CD4-positive, alpha-beta memory T cell (primary cell): ENCODE measurements at places on chromosomes 3 and 15.

DNA sequence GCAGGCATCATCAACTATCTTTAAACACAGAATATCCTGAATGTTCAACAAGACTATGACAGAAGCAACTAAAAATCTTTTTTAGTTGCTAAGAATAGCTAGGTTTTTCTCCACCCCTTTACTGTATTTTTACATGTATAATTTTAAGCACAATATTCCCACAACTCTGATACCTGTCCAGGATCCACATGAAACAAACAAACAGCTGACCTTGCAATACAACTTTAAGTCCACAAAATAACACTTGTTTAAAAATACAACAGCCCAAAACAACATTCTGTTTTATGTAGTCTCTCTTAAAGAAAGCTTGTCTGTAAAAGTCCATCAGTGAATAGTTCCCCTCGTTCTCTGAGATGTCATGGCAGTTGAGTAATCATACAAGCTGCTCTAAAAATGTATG is 41.1 kb downstream of the IFT57 start:
- H3K4me3 ChIP-seq: no peak overlapping the region
- no peaks in the 10 kb centered on the region for H3K36me3 ChIP-seq
- no peak for DNase-seq
- no peak overlapping the region for H3K27ac ChIP-seq
- no peaks in the 10 kb centered on the region for H3K4me1 ChIP-seq

GRCh38 chr15:28933710-28934445 is 48.1 kb downstream of the APBA2 start:
- H3K27me3 ChIP-seq: no peaks in the 10 kb centered on the region
- H3K4me3 ChIP-seq: no peak overlapping the region
- H3K27ac ChIP-seq: no peak overlapping the region
- no peak for DNase-seq

DNA sequence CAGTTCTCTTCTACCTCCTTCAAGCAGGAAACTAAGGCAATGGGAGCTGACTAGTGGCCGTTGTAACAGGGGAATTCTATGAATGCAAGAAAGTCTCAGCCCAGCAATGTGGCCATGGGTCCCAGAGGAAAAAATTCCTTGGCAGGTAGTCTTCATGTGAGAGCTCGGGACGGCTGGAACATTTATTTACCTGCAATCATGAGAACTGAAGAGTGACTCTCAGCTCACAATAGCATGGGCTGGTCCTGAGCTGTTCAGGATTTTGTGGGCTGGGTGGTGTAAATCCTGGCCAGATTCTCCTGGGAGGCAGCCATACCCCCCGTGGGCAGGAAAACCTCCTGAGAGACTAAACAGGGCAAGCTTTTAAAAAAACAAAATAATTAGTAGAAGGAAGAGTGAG is 330.3 kb upstream of the CTNNB1 start:
- no peaks in the 10 kb centered on the region for H3K36me3 ChIP-seq
- DNase-seq: no peak
- H3K27ac ChIP-seq: no peak overlapping the region
- H3K27me3 ChIP-seq: no peaks in the 10 kb centered on the region

- no peak for DNase-seq
- H3K36me3 ChIP-seq: no peaks in the 10 kb centered on the region
- H3K27ac ChIP-seq: no peak overlapping the region
- no peaks in the 10 kb centered on the region for H3K4me1 ChIP-seq
Measured at GRCh38 chr15:42819786-42820185, 82.9 kb upstream of the CDAN1 start.

- peaks cover 16% of the 10 kb centered on the region for H3K36me3 ChIP-seq
- H3K4me3 ChIP-seq: no peak overlapping the region
Measured at GRCh38 chr3:108861401-108861800, 38.8 kb downstream of the TRAT1 start.

GRCh38 chr3:38224357-38224756 is 41.3 kb upstream of the SLC22A13 start:
- H3K4me1 ChIP-seq: no peaks in the 10 kb centered on the region
- no peak overlapping the region for H3K4me3 ChIP-seq
- no peaks in the 10 kb centered on the region for H3K27me3 ChIP-seq

DNA sequence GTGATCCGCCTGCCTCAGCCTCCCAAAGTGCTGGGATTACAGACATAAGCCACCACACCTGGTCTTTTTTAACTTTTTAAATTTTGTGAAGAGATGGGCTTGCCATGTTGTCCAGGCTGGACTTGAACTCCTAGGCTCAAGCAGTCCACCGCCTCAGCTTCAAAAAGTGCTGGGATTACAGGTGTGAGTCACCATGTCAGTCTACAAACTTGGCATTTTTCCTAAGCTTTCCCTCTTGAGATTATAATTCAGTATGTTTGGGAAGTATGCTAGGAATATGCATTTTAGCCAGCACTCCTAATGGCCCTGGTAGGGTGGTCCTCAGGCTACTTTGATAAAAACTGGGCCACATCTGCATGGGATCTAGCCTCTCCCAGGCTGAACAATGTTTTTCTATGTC is 4.4 kb downstream of the WDR73 start:
- H3K4me3 ChIP-seq: no peak overlapping the region
- no peaks in the 10 kb centered on the region for H3K27me3 ChIP-seq
- peaks cover 24% of the 10 kb centered on the region for H3K4me1 ChIP-seq

- no peak for DNase-seq
- H3K4me1 ChIP-seq: peaks cover under 1% of the 10 kb centered on the region
- H3K36me3 ChIP-seq: no peaks in the 10 kb centered on the region
- H3K4me3 ChIP-seq: no peak overlapping the region
Measured at GRCh38 chr15:98433856-98434255, 214.5 kb upstream of the IGF1R start.

GRCh38 chr3:14605067-14605466 is 46.5 kb upstream of the CCDC174 start:
- H3K27ac ChIP-seq: no peak overlapping the region
- H3K27me3 ChIP-seq: peaks cover 34% of the 10 kb centered on the region
- no peak overlapping the region for H3K4me3 ChIP-seq
- no peak for DNase-seq
- no peaks in the 10 kb centered on the region for H3K36me3 ChIP-seq
- no peaks in the 10 kb centered on the region for H3K4me1 ChIP-seq

DNA sequence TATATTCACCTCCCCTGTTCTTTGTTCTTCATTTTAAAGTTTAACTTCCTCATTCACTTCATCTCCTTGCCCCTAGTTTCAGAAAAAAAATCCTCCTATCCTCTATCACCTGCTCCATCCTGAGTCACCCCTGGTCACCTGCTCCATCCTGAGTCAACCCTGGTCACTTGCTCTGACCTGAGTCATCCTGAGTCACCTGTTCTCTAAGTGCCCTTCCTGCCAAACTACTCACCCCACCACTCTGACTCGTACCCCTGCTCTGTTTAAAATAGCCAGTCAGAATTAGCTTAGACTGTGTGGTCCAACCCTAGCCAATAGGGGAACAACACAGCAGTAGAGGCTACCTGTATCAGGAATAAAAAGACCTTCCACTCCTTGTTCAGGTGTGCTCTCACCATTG is 716.9 kb downstream of the ZBBX start:
- H3K36me3 ChIP-seq: no peaks in the 10 kb centered on the region
- no peaks in the 10 kb centered on the region for H3K27me3 ChIP-seq
- H3K4me1 ChIP-seq: no peaks in the 10 kb centered on the region

DNA sequence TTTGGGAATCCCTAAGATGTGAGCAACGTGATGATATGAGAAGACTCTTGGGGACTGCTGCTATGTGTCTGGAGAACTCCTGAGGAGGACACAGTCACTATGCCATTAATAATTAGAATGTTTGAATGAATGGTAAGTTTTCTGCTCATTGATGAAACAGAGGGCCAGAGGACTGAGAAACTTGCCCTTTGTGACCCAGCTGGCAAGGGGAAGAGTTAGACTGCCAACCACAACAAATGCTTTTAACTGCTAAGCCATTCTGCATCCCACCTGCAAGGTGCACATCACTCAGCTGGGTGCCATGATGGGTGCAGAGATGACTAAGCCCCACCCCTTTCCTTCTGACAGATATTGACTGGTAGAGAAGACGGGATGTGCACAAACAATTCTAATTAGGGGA is 249.6 kb downstream of the THRB start:
- no peaks in the 10 kb centered on the region for H3K4me1 ChIP-seq
- no peak overlapping the region for H3K4me3 ChIP-seq
- no peak overlapping the region for H3K27ac ChIP-seq

DNA sequence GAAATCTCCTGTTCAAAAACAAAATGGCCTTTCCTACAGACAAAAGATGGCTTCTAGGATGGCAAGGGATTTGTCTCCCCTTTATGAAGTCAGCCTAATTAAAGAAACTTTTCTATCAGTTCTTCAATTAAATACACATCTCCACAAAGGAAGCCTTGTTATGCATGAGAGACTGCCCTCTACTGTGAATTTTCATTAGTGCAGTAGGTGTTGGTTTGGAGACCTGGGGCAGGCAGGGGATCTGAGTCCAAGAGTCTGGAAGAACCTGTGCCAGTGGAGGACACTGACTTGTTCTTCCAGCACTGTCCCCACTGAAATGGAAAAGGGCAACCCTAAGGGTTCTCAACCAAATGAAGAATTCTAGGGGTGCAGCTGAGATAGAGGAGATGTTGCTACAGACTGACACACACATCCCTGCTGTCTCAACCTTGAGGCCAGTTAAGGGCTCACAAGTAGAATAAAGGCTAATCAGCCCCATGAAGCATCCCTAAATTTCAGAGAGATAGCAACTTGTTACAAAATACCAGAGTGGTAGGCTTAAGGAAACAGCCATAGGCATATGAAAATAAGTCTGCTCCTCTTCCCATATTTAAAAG is 174.0 kb upstream of the PRICKLE2 start:
- DNase-seq: no peak
- no peaks in the 10 kb centered on the region for H3K4me1 ChIP-seq
- H3K27ac ChIP-seq: no peak overlapping the region
- H3K4me3 ChIP-seq: no peak overlapping the region

- H3K27me3 ChIP-seq: no peaks in the 10 kb centered on the region
- H3K4me1 ChIP-seq: no peaks in the 10 kb centered on the region
- H3K4me3 ChIP-seq: no peak overlapping the region
- DNase-seq: no peak
- no peak overlapping the region for H3K27ac ChIP-seq
Measured at GRCh38 chr3:39639344-39640236, 169.8 kb upstream of the MYRIP start.

DNA sequence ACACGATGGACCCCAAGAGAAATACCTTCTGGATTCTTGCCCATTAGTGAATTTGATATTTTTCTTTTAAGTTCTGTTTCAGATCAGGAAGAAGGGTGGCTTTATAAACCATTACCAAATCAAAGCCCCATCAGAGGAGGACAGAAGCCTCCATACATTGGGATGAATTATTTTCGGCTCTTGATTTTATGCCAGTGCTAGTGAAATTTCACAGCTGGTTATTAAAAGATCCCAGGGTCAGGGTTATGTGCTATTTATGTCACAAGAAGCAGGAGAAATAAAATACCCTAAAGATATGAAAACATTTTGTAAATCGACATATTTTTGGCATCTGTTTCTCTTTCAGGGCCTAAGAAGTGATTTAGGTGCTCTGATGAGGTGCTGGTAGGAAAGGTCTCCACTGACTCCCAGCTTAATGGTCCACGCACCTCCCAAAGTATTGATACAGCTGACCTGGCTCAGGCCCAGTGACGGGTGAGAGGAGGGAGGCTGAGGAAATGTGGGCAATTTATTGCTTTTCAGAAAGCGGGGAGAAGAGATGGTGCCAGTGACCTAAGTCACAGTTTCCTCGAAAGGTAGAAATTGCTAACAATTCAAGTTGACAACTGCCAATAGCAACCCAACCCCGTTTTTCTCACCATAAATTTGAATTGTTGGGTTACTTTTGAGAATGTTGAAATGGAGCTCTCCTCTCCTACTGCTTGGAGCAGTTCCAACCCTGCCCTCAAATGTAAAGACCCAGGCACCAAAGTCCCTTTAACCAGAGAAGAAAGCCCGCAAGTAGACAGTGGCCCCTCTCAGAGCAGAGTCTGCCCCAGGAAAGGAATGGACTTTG is 315.6 kb upstream of the NR2E3 start:
- no peak overlapping the region for H3K4me3 ChIP-seq
- DNase-seq: no peak
- no peaks in the 10 kb centered on the region for H3K4me1 ChIP-seq
- no peaks in the 10 kb centered on the region for H3K36me3 ChIP-seq
- no peak overlapping the region for H3K27ac ChIP-seq

DNA sequence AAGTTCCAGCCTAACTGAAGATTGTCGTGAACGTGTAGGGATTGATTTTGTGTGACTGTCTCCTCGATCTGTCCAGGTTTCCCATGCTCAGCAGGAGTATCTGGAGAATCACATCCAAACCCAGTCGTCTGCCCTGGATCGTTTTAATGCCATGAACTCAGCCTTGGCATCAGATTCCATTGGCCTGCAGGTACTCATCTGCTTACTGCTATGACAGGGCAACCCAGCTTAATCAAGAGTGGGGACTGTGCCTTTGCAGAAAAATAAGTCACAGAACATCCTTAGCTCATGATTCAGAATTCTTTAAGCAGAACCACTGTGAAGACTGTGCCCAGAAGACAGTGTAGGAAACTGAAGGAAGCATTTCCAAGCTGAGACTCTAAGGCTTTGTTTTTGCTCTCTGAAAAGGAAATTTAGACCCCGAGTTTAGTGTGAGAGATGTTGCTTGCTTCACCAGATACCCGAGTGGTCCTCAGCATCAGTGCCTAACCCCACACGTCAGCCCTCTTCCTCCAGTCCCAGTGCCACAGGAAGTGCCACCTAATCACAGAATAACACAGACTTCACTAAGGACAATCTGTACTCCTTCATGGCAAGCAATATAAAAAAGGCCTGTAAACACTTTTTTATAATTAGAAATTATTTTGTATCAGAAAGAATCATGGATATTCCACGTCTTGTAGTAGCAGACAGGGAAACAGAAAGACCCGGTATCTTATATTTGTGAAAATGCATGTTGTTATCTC is 34.2 kb downstream of the MYZAP start:
- no peaks in the 10 kb centered on the region for H3K4me1 ChIP-seq
- no peak overlapping the region for H3K27ac ChIP-seq
- no peak for DNase-seq
- no peaks in the 10 kb centered on the region for H3K27me3 ChIP-seq
- H3K36me3 ChIP-seq: no peaks in the 10 kb centered on the region

- H3K36me3 ChIP-seq: no peaks in the 10 kb centered on the region
- DNase-seq: peak; percentile 84
- peak overlapping the region; percentile 89 for H3K4me3 ChIP-seq
Measured at GRCh38 chr3:197749315-197749600, 425 bp upstream of the FYTTD1 start.

DNA sequence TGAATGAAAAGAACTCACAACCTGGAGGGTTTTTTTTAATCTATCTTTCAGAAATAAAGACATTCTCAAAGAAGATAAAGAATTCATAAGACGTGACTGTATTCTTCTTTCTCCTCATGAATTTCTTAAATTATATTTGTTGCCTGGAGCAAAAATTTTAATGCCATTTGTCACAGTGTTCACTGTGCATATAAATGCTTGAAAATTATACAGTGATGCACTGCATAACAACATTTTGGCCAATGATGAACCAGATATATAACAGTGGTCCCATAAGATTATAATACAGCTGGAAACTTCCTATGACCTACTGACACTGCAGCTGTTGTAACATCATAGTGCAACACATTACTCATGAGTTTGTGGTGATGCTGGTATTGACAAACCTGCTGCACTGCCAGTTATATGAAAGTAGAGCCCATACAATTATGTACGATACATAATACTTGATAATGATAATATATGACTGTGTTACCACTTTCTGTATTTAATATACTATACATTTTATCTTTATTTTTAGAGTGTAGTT is 67.3 kb downstream of the P2RY1 start:
- no peaks in the 10 kb centered on the region for H3K4me1 ChIP-seq
- no peak for DNase-seq
- no peaks in the 10 kb centered on the region for H3K36me3 ChIP-seq
- H3K27ac ChIP-seq: no peak overlapping the region
- H3K4me3 ChIP-seq: no peak overlapping the region

GRCh38 chr3:52809662-52810377 is 15.2 kb downstream of the ITIH3 start:
- no peak overlapping the region for H3K27ac ChIP-seq
- no peaks in the 10 kb centered on the region for H3K4me1 ChIP-seq
- no peaks in the 10 kb centered on the region for H3K36me3 ChIP-seq
- no peak overlapping the region for H3K4me3 ChIP-seq
- no peak for DNase-seq
